ENCODE measurements at places on chromosomes 1 and 21. TPM values are rescaled to one million over a fixed set of nuclear protein-coding genes. Genes with fewer than 3 reads are reported as not detected.

- DNase-seq: peak; percentile 84
Observed at GRCh38 chr1:37811027-37811655, 3.1 kb upstream of the YRDC start.

- DNase-seq: no peak
Observed at GRCh38 chr1:178784131-178784536, 59.1 kb downstream of the RALGPS2 start.

DNA sequence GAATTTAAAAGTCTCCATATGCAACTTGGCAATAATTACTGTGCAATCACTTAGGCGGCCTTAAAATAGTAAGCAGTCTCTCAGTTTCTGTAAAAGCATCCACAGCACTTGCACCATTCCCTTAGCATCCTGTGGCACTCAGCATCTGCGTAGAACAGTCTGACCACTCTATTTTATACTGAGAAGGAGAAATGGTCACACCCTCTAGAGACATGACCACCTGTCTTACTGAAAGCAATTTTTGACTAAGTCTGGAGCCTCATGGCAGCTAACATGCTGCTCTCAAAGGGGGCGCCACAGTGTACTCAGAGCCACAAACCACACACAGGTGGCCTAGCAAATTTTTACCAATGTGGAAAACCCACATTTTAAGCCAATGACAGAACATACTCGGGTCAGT is 62.0 kb downstream of the KCNK1 start:
- no peak for DNase-seq

- DNase-seq: no peak
Observed at GRCh38 chr1:208834381-208835096, 590.4 kb upstream of the PLXNA2 start.

- no peak for DNase-seq
Observed at GRCh38 chr1:21165076-21165475, 11.6 kb downstream of the EIF4G3 start.

Gene SLC25A34
- 0.50 TPM for total RNA-seq

DNA sequence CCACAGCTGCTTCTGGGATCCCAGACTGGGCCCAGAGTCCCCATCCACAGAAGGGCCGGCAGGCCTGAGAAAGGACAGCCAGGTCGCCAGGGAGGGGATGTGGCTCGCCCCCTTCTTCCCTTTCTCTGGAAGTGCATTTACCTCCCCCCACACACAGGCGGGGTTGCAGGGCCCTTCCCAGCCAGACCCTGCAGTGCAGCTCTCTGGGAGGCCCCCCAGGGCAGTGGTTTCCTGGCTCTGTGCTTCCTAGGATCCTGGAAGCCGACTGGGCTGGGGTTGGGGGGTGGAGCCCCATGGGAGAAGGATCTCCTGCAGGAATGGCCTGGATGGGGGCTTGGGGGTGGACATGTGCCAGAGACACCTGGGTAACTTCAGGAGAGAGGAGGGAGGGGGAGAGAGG is 4.2 kb upstream of the COL6A1 start:
- no peak for DNase-seq

All from H1 (cell line).